NCI-H1092 treated with DMSO at 0.1 percent for 48 hours (cell line): ENCODE measurements at places on chromosomes 3 and 15.
A peak's percentile ranks its signal among the peaks of the same experiment; 100 is the strongest.

GRCh38 chr3:123658118-123658851 lies 73.4 kb upstream of the HACD2 start:
- DNase-seq: peak; percentile 87

- peak; percentile 39 for DNase-seq
These were observed 585 bp downstream of the SLCO3A1 start for GRCh38 chr15:91853948-91854638.

DNA sequence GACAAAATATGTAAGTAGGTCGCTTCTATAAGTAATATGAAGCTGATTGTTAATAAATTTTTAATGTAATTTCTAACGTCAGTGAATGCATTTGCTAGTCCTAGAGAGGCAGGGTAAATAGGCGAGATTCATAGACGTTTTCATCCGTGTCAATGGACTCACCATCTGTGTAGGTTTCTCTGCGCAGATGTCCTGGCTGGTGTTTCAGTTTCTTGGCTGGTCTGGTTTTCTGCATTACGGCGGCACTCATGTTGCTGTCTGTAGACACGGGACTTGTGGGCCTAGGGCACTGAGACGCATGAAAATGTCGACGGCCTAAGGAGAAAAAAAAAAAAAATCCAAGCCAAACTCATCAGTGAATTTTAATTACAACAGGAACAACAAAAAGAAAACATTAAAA lies 1153.3 kb downstream of the ROBO1 start:
- DNase-seq: peak; percentile 76

- DNase-seq: no peak
These were observed 100.8 kb downstream of the DHX36 start for GRCh38 chr3:154223519-154223918.

DNA sequence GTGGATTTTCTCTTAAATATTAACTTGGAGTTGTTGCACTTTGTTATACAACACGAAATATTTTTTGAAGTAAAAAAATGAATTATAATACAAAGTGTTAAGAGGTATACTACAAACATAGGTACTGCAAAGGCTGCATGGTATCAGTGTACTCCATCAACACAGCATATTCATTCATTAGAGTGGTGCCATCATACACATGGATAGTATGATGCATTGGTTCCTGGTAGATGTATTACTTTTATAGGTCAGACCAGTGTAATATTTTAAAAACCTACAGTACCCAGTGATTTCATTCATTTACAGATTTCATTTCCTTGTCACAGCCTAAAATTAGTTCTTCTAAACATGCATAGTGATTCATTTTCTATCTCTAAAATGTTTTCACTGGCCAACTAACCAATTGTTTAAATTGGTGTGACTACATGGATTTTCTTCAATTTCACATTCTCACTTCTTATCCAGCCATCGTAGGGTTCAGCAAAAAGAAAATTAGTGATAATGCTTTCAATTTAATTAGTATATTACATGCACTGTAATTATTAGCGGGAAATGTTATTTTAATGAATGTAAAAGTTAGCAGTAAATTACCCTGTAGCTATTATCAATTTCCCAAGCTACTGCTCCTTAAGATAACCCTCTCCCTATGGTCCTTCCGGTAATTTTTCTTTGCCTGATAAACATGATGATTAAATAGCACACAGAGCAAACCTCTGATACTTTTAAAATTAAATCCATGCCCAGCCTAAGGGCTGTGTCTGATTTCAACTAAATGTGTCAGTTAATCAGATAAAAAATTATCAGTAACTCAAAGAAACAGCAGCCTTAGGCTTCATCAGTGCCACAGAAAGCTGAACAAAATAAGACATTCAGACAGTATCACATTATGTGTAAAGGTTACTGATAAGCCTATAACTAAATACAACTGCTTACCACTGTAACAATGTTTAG lies 68.4 kb downstream of the DPH6 start:
- DNase-seq: no peak
